ENCODE measurements at places on chromosomes 5 and 9.

GRCh38 chr5:101997235-101997634 is 298.8 kb downstream of the SLCO4C1 start:
- DNase-seq: no peak

DNA sequence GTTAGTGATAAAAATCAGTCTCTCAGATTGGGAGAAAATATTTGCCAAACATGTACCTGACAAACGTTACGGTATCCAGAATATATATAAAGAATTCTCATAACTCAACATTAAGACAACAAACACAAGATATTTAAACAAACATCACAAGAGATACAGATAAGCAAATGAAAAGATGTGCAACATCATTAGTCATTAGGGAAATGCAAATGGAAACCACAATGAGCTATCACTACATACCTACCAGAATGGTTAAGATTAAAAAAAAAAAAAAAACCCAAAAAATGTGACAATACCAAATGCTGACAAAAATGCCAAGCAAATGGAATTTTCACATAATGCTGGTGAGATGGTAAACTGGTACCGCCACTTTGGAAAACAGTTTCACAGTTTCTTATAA is 15.4 kb downstream of the CERT1 start:
- DNase-seq: no peak

DNA sequence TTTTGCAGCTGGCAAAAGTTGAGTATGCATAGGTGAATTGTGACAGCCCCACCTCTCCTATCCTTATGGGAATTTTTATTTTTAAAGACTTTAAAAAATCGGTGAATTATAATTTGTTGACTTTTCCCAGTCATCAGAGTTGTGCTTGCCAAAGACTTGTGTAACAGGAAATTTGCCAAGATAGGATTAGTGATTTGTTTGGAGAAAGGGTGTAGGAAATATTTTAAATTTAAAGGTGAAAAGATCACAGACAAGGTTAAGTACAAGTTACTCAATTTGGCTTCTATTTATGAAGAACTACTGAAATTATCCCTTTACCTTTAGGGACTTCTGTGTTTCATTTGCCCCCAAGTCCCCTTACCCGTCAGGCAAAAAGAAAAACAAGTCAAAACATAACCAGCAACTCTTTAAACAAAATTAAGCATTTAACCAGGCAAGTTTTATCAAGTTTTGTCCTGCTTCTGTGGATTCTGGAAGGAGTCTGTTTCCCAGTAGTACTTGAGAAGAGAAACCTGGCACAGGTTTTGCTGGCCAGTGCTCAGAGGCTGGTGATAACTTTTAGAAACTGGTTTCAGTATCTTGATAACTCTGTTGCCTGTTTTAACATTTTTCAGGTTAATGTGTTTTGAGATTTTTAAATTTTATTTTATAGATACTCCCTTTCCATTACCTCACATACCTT is 285.4 kb downstream of the MAST4 start:
- no peak for DNase-seq

DNA sequence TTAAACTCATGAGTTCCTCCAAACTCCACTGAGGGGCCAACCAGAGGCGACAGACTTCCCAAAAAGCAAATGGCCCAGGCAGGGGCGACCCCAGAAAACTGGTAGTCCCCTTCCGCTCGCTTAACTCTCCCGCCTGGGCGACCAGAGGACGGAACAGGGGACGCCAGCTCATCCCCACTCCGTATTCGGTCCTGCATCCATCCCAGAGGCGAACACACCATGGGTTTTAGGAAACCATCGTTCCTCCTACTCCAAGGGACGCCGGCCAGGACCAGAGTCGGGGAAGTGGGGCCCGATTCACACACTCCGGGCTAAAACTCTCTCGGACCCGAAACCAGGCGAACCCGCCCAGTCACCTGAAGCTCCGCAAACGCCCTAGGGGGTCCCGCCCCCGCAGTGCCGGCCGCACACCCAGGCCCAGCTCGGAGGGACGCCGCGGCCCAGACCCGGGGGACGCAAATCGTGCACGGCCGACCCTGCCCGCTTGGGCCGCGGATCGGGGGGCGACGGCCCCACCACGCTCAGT is 478 bp downstream of the TEX10 start:
- no peak for DNase-seq

DNA sequence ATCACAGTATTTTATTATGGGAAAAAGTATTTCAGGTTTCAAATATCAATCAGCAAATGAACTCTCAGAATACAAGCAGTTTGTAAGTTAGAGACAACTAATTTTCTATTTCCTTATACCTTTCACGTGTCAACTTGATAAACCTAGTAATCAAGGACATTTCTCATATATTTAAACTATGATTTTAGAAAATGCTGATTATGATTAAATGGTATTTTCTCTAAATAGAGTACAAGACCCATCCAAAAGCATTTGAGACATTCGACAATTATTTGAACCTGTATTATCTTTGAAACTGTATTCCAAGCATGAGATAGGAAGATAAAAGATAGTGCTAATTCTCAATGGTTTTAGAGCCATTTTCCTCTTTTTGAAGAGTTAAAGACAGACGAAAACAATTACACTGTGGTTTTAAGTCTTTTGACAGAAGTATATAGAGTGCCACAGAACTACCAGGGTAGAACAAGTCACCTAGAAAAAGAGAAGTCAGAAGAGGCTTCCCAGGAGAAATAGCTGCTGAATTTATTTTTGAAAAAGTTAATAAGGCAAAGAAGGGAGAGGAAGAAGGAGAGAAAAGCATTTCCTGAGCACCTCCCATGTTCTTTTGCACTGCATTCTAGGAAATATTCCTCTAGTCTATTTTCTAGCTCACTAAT is 5.6 kb downstream of the MEIKIN start:
- no peak for DNase-seq

GRCh38 chr9:69975681-69976080 is 68.0 kb upstream of the MAMDC2 start:
- DNase-seq: no peak

DNA sequence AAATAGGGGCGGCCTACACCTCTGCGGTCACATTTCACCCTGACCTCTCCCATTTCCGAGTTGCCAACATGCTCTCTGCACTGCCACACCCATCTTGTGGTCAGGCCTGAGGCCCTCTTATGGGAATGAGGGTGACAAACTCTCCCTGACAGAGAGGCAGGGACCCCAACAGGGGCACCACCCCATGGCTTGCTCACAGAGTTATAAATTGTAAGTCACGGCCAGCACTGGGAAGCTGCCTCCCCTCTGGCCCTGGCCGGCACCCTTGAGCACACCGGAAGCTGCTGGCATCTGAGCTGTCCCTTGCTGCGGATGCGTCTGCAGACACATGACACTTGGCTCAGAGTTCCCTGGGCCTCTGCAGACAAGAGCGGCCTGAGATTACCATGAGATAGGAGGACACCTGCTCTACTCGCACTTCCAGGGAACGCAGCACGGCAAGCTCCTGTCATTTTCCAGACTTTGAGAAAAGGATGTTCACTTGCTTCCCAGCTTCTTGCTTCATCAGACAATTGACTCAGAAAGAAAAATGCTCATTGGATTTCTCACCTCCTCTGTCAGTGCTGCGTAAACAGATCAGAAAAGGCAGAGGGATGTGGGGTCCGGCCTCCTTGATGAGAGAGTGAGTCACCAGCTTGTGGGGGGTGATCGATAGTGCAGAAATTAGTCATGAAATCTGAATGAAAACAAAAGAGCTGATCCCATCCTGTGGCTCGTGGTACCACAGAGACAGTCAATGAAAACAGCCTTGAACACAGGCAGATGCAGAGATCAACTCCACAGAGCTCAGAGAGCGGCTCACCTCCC is 269.8 kb downstream of the SYK start:
- peak; percentile 5 for DNase-seq

DNA sequence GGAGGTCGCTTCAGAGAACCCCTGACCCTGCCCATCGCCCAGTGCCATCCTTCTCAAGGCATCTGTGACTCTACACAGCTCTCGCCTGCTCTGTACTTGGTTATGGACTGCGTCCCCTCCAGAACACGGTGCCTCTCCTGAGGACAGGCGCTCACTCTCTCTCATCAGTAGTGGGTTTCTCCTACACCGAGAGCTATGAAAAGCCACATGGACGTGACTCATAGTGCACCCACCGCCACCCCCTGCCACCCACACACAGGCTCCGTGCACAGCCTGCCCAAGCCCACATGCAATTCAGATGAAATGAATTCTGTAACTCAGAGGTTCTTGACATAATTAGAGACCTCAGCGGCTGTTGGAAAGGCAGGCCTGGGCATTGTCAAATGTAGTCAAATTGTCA is 13.9 kb downstream of the GTF3C5 start:
- no peak for DNase-seq

GRCh38 chr5:88188458-88189132 is 80.0 kb downstream of the TMEM161B start:
- no peak for DNase-seq

DNA sequence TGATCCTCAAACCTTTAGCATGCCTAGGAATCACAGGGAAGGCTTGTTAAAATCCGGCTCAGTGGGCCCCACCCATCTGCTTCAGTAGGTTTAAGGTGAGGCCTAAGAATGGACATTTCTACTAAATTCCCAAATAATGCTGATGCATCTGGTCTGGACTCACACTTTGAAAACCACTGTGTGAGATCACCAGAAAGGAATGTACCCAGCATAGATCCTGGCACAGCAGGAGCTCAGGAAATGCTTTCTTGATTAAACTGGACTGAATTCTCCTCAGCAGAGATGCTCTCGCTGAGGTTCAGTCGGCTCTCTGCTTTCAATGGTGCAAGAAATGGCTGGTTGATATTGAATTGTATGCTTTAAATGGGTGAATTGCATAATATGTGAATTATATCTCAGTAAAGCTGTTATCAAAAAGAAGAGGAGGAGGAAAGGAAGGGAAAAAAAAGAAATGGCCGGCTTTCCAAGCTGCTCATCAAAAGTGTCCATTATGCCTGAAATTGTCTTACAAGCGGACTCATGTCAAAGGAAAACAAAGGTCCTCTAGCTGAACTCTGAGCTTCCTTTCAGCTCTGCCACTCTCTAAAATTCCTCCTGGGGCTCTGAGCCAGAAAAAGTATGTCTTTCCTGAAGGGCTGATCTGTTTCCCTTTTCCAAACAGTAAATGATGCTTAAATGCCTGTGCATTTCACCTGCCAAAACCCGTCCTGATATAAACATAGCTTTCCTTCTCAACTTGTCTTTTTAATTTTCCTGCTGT is 77.6 kb upstream of the SAP30L start:
- DNase-seq: no peak

- DNase-seq: no peak
Observed at GRCh38 chr5:119458911-119459632, 6.8 kb downstream of the HSD17B4 start.

DNA sequence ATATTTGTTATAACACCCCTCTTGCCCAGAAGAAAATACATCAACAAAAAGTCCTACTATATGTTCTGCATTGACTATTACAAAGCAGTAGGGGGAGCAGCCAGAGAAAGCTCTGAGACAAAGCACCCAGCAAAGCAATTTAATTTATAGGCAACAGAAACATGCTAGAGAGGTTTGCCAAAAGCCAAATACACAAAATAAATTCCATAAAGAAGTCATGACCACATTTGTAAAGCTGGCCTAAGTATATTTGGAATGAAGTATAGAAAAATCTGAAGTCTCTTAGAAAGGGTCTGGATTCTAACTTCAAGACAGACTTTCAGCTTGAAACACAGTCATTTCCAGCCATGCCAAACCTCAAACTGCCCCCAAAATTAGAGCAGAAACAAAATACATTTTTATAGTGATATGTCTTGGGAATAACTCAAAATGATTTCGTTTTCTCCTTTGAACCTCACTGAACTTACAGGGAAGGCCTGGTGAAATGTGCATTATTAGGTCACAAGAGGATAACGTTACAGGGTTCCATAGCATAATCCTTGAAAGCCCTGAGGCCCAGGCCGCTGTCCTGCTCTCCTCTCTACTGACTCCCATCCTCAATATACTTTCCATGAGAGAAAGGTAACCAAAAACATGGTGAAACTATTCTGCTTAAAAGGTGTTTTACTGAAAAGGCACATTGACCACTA is 451.8 kb downstream of the RAB3C start:
- DNase-seq: no peak

- no peak for DNase-seq
Observed at GRCh38 chr5:141492168-141492885, 3.4 kb downstream of the PCDHGC5 start.

DNA sequence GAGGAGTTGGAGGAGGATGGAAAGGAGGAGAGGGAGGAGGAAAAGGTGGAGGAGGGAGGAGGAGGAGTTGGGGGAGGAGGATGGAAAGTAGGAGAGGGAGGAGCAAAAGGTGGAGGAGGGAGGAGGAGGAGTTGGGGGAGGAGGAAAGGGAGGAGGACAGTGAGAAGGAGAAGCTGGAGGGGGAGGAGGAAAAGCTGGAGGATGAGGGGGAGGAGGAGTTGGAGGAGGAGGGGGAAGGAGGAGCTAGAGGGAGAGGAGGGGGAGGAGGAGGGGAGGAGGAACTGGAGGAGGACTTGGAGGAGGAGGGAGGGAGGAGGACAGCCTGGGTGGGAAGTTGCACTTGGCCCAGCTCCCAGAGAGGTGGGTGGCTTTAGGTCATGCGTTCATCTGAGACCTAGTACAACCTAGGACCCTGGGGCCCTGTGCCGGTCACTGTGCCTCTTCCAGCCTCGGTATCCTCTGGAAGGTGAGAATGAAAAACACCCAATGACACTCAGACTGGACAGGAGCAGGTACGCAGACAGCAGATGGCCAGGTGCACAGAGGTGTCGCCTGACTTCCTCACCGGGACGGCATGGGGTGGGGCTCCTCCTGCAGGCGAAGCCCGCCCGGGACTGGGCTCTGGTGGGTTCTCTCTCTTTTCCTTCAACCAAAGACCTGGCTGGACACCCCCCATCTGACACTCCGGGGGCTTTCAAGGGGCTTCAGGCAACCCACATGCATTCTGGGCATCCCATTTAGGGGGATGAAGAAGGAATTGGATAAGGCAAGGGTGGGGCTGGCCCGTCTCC is 12.2 kb upstream of the SLC2A6 start:
- no peak for DNase-seq

GRCh38 chr9:137427454-137428310 is 4.5 kb downstream of the NOXA1 start:
- no peak for DNase-seq

DNA sequence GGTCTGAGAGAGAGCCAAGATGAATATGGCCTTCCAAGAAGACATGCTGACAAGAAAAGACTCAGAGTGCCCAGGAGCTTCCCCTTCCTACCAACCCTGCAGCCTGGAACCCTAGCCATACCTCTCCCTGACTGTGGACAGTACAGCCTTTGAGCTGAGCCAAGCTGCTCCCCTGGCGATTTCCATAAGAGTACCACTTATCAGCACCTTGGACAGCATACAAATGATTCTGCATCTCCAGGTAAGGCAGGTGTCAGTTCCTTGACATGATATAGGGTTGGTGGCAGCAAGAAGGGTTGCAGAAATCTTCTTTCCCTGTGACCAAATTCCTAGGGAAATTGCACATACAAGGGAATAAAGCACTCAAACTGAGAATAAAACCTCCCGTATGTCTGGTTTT is 58.3 kb downstream of the MFAP3 start:
- DNase-seq: no peak

DNA sequence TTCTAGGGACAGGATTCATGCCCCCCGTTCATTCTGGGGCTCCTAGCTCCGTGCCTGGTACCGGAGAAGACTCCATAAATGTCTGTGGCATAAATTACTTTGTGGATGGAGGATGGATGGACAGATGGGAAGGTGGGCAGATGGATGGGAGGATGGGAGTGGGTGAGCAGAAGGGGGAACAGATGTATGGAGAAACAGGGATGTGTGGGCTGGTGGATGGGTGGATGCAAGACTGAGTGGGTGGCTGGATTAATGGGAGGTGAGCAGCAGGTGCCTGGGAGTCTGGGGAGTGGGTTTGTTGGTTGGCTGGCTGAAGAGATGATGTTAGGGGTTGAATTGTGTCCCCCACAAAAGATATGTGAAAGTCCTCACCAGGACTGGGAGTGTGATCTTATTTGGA is 43.5 kb downstream of the SARDH start:
- DNase-seq: no peak
